ENCODE measurements at places on chromosomes 6 and 20.

DNA sequence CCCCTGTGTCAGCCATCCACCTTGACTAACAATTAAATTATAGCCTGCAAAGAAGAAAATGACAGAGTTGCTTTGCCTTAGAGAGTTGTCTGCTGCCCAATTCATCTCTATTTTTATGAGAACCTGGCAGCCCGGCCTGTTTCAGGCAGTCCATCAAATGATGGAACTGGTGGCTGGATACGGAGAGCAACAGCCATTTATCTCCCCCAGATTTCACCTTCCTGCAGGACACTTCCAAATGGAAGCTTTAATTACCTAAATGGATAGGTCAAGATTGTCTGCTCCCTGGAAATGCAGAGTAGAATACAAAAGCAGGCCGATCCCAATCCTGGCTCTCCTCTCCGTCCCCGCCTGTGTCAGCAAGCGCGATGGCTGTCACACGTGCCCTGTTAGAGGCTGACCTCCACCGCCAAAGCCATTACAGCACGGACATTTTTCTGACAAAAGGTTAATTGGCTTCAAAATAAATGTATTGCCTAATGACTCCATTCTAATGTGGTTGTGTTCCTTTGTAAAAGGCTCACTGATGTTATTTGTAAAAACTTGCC is 86.7 kb downstream of the PACRG start:
- DNase-seq, result no peak

GRCh38 chr6:167797011-167797471 is 29.7 kb upstream of the AFDN start:
- DNase-seq, result no peak

DNA sequence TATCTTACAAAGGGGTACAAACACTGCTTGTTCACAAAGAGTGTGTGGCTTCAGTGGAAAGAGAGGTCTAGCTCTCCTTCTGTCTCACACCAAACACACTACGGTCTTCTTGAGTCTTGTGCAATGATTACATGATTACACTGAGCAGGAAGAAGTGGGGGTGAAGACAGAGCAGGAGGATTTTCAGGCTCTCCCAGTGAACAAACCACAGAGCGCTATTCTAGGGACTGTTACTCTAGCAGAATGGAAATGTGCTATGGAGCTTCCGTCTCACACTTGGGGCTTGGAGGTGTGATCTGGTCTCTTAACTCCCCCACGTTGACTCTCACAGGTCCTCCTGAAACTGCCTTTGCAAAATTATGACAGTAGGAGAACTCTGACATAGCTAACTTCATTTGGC is 203.4 kb downstream of the MYLK4 start:
- no peak for DNase-seq

GRCh38 chr20:61923371-61924166 is 142.1 kb downstream of the TAF4 start:
- no peak for DNase-seq

DNA sequence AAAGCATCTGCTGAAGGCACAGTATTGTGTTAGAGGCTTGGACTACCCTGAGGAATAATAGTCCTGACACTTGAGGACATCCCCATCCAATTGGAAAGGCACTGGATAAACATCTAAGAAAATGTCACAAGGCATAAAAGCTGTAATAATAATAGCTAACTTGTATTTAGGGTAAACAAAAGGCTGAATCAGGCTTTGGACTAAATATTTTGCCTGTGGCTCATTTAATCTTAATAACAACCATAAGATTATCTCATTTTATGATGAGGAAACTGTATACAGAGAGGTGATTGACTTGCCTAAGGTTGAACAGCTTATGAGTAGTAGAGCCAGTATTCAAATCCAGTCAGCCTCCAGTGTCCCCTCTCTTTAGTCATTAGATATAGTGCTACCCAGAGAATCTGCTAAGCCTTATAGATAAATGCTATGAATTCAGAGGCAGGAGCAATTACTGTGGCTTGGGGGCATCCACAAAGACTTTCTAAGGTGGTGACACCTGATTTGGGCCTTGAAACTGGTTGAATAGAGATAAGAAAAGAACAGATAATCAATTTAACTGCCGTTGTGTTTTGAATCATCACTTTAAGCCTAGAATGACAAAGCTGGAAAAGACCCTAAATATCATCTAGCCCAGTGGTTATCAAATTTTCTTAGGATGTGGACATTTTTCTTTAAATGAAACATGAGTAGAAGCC is 7.5 kb upstream of the ZSWIM1 start:
- DNase-seq, result no peak

- no peak for DNase-seq
Measured at GRCh38 chr6:43921039-43921438, 151.0 kb downstream of the VEGFA start.

DNA sequence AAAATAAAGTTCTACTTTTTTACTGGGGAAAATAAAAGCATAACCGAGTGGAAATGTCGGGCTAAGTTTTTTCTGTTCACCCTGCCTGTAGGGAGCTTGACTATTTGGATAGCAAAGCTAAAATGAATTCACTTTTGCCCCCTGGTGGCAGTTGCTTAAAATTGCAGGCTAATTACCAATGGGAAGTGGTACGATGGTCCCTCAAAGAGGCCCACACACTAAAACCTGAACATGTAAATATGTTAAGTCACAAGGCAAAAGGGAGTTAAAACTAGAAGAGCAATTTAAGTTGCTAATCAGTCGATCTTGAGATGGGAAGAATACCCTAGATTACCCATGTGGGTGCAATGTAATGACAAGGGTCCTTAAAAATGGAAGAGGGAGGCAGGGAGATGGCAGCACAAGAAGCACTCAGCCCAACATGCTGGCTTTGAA is 916 bp upstream of the SUN5 start:
- DNase-seq, result no peak

DNA sequence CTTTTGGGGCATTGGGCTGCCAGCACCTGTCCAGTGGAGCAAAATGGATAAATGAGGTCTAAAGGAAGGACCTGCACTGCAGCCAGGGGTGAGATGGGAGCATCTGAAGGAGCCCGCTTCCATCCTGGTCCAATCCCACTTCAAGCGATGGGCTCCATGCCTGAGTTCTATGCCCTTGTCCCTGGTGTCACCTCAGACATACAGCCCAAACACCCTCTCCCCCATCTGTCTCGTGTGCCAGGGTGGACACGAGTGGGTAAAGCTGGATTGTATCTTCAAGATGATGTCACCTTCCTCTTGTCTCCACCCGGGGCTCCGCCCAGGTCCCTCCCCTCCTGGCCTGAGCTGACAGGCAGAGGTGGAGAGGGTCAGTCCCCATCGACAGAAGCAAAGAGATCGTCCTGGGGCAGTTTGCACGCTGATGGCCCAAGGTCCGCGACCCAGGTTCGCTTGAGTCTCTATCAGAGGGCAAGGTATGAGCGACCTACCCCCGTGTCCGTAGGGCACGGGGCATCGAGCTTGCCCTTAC is 544 bp downstream of the SMIM29 start:
- DNase-seq, result peak; percentile 31

- DNase-seq, result no peak
Measured at GRCh38 chr6:1854296-1854695, 244.6 kb downstream of the FOXC1 start.

DNA sequence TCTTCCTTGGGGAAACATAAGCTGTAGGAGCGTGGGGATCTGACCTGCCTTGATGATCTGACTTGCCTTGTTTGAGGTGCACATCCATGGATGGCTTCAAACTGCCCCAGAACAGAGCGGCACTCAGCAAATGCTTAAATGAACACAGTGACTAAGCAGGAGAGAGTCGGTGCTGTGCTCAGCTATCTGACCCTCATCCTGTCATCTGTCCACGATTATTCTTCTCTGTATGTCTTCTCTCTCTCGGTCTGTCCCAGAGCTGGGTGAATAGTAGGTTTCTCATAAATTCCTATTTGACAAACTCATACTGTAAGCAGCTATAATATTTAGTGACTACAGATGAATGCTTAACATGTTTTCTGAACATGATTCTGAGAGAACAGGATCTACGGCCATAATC is 37.3 kb downstream of the TRAM2 start:
- no peak for DNase-seq

Data from stimulated activated CD4-positive, alpha-beta T cell treated with anti-CD3 and anti-CD28 coated beads, Interleukin-4, amount 100 ng/mL, for 4 hours (primary cell).